ENCODE measurements at places on chromosomes 1 and 21. TPM values are rescaled to one million over a fixed set of nuclear protein-coding genes. Genes with fewer than 3 reads are reported as not detected.

DNA sequence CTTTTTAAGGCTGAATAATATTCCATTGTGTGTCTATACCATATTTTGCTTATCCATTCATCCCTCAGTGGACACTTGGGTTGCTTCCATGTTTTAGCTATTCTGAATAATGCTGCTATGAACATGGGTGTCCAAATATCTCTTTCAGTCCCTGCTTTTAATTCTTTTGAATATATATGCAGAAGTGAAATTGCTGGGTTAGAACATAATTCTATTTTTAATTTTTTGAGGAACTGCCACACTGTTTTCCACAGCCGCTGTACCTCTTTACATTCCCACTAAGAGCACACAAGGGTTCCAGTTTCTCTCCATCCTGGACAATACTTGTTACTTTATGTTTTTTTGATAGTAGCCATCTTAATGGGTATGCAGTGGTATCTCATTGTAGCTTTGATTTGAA, 65.6 kb downstream of the RIMS3 start:
- no peak for DNase-seq

The CFHR2 gene
- not detected for total RNA-seq

DNA sequence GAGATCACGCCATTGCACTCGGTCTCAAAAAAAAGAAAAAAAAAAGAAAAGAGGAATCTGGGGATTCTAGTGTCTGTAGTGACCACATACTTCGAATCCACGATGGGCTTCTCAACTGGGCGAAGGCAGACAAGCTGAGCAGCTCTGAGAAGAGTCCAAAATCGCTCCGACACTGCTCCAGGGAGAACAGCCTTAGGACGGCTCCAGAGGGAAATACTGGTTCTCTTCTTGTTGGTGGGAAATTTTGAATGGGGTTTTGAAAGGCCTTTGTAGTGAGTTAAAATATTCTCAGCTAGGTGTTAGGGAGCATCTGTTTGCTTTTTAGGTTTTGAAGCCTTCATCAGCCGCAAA, 18.3 kb upstream of the HJV start:
- no peak for DNase-seq

The CDC7 gene
- 6.0 TPM for total RNA-seq

GRCh38 chr21:33478935-33479678, 667 bp downstream of the TMEM50B start:
- DNase-seq, result peak; percentile 69

GRCh38 chr1:109850827-109851226, 59.8 kb upstream of the CSF1 start:
- DNase-seq, result no peak

- no peak for DNase-seq
Measured at GRCh38 chr1:152159144-152159543, at the start of gene RPTN. Gene RPTN, minus strand, starts transcription at chr1:152159228. Its CDS starts 1,339 bp downstream, at chr1:152157889.

The MAEL gene
- total RNA-seq, result not detected

DNA sequence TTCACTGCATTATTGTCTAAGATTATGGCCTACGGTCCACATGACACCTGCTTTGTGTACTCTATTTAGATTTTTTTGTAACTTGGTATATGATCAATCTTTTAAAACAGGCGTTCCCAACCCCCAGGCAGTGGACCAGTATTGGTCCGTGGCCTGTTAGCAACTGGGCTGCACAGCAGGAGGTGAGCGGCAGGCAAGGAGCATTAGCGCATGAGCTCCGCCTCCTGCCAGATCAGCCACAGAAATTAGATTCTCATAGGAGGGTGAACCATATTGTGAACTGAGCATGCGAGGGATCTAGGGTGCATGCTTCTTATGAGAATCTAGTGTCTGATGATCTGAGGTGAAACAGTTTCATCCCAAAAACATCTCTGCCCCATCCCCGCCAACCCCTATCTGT, 228.4 kb upstream of the NR5A2 start:
- DNase-seq, result no peak

The ZNF593OS gene
- total RNA-seq, result not detected

DNA sequence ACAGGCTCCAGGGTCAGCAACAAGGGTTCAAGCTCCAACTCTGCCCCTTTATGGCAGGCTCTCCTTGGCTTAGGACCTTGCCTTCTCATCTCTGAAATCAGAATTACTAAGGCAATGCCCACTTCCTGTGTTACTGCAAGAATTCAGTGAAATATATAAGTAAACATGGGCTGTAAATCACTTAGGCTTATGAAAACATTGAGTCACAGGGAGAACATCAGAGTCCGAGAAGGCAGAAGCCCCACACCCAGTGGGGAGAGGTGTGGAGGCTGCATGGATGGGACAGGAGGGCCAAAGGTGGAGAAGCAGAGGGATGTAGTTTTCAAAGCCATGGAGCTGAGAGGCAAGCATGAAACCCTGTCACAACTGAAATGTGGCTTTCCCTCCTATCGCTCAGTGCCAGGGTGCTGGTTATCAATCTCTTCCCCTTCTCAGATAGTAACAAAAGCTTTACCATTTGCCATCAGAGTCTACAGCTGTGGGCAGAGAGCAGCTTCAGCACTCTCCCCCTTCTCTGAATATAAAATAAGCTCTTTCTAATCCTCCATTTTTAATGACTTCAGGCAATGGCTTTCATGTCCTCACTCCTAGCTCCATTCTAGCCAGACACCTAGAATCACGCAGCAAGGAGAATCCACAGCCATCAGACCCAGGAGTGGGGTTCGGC, 3.4 kb downstream of the RGS8 start:
- DNase-seq, result no peak

- no peak for DNase-seq
Measured at GRCh38 chr1:32709075-32709474, 6.5 kb upstream of the SYNC start.

- DNase-seq, result no peak
Measured at GRCh38 chr1:109882288-109883245, 28.1 kb upstream of the CSF1 start.

- DNase-seq, result peak; percentile 62
Measured at GRCh38 chr1:22105611-22106207, 37.2 kb downstream of the WNT4 start.

- no peak for DNase-seq
Measured at GRCh38 chr1:84283381-84283780, 18.1 kb upstream of the SAMD13 start.

- DNase-seq, result no peak
Measured at GRCh38 chr1:222048094-222048595, 306.3 kb upstream of the DUSP10 start.

The STXBP3 gene
- 92.5 TPM for total RNA-seq

- DNase-seq, result no peak
Measured at GRCh38 chr1:37629008-37629407, 5.7 kb downstream of the RSPO1 start.

- no peak for DNase-seq
Measured at GRCh38 chr1:115677565-115677964, 35.8 kb downstream of the VANGL1 start.

GRCh38 chr1:246302251-246302625, 204.8 kb downstream of the SMYD3 start:
- no peak for DNase-seq

- no peak for DNase-seq
Measured at GRCh38 chr1:223198628-223198965, 55.5 kb upstream of the TLR5 start.
